ENCODE measurements at places on chromosomes 13 and 19.

DNA sequence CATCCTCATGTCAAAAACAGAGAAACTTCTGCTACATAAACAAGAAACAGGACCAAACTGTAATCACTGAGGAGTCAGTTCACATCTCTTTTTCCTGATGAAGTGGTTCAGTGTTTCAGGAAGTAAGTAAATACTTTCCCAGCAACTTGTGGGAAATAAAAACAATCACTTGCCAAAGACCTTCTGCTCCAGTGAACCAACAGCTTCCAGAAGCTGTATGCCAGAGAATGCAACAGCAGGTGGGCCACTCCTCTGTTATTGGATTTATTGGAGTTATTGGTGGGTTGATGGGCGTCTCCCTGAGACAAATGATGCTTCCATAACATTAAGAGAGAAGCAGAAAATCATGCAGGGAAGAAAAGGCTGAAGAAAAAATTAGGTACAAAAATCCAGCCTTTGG, 9.9 kb downstream of the SLC6A16 start:
- DNase-seq, result no peak

DNA sequence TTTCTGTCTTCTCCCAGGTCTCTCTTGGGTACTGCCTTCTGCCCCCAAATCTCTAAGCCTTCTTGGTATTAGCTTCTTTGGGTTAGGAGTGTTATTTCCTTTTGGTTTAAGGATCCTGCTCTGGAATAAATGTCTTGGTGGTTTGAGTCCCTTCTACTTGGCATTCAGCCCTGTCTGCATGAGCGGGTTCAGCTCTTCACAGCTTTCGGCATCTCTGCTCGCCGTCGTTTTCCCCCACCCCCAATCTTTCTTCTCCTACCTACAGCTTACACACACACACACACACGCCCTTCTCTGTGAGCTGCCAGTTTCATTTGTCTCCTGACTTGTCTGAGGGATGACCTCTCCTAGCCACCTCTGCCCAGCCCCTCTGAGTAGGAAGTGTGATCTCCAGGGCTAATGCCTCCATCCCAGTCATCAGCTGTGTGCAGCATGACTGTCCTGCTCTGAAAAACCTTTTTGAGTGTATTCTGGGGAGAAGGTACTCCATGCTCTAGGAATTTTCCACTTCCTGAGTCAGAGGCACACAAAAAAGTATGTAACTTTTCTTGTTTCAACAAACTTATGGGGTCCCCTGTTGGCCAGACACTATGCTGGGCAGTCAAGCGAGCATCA, 4.7 kb downstream of the CNOT3 start:
- DNase-seq, result no peak

- peak; percentile 62 for DNase-seq
Measured at GRCh38 chr19:53927739-53928138, 18.7 kb downstream of the CACNG7 start.

GRCh38 chr13:88142653-88143052, 471.5 kb downstream of the SLITRK5 start:
- no peak for DNase-seq

DNA sequence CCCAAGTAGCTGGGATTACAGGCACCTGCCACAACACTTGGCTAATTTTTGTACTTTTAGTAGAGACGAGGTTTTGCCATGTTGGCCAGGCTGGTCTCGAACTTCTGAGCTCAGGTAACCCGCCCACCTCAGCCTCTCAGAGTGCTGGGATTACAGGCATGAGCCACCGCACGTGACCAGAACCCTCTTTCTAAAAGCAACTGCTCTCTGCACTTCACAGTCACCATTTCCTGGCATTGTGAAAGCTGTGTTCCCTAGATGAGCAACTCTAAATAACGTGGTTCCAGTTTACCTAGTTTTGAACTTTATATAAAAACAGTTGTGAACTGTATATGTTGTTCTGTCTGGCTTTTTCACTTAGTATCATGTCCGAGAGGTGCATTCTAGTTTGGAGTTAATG, 152.9 kb downstream of the SIPA1L3 start:
- DNase-seq, result no peak

DNA sequence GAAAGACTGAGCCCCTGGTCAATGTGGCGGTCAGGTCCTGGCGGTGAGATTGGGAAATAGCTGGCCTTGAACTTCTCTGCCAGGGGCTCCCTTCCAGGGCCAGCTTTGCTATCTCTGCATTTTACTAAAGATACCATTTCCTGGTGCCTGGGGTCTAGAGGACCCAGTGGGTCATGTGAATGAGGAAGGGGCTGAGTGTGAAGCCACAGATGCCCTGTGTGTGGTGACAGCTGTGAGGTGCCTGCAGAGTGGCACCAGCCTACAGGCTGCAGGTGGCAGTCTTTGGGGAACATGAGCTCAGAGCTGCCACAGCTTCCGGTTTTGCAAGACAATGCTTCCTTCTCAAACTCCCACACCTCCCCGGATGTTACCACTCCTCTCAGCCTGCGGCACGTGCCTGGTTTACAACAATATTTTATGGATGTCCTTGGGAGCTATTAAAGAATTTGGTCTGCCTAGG, 5.2 kb upstream of the MLNR start:
- no peak for DNase-seq

- DNase-seq, result no peak
Measured at GRCh38 chr13:111944171-111944583, 122.8 kb upstream of the SOX1 start.

DNA sequence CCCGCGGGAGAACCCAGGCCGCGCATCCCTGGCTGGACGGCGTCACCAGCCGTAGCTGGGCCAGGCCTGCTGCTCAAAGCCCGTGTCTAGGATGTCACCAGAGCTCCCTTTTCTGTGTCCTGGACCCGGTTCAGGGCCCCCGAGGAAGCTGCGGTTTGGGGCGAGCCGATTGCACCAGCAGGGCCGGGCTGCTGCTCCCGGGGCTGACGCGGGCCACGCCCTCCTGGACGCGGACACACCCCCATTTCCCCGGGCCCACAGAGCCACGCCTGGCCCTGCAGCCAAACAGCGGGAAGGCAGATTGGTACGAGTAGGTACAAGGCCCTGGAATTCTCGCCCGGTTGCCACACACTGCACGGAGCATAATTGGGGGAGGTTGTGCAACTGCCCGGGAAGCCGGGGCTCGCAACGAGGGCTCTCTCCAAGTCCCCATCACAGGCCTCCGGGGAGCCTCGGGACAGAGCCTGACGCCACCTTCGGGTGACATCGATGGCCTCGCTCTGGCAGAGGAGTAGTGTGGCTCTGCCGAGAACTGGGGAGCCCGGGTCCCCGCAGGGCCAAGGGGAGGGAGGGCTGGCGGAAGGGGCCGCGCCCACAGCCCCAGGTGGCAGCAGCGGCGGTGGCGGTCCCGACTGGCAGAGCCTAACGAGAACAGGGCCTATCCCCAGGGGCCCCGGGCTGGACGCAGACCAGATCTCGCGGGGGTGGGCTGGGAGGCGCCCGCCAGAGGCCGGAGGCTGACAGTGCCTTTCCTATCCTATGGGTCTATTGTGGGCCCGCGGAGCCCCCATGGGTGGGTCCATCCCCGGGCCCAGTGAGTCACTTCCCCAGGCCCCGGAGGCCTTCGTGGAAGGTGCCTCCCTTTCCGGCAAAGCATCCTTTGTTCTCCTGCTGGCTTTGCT, 23.5 kb downstream of the KCTD15 start:
- peak; percentile 76 for DNase-seq

DNA sequence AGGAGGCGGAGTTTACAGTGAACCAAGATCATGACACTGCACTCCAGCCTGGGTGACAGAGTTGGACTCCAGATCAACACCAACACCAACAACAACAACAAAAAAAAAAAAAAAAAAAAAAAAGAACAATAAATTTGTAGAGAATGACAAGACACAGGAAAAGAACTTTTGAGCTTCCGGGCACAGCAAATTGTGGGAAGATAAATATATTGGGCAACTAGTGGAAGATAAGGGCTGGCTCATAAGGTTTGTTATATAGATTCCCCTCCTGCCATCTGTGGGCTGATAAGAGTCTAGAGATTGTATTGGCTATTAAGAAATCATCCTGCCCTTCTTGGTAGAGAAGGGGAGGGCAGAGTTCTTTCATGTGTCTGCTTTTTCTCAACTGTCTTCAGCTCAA, 33.1 kb upstream of the CYP2S1 start:
- no peak for DNase-seq

DNA sequence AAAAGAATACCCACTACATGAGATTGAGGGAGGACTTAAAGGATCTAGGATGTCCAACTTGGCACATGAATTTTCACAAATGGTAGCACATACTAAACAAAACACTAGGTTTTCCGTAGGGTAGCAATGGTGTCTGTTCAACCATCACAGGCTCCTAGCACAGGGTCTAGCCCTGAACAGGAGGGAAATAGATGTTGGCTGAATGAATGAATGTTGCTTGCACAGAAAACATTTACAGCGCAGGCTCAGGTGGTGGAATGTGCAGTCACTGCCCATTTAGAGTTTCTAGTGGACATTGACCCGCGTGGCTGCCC, 1.9 kb upstream of the MYCBP2 start:
- DNase-seq, result no peak

GRCh38 chr19:12642506-12642905, 24.0 kb downstream of the MAN2B1 start:
- DNase-seq, result no peak

Data from fibroblast of lung (primary cell).